ENCODE measurements at places on chromosomes 5 and 9.

DNA sequence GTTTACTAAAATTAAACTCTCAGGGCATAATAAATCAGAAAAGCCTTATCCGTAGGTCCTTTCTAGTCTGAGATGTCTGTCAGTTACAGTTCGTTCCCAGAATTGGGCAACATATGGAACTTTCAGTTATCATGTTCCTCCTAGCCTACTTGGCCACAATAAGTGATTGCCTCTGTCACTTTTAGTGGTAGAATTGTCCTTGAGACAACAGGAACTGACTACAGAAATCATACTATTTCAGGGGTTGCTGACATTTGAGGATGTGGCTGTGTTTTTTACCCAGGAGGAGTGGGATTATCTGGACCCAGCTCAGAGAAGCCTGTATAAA lies 956 bp downstream of the ZNF189 start:
- DNase-seq: no peak

GRCh38 chr9:68609901-68610415 lies 69.3 kb upstream of the TMEM252 start:
- no peak for DNase-seq

- DNase-seq: no peak
Observed at GRCh38 chr5:177482359-177482795, 8.9 kb upstream of the DBN1 start.

DNA sequence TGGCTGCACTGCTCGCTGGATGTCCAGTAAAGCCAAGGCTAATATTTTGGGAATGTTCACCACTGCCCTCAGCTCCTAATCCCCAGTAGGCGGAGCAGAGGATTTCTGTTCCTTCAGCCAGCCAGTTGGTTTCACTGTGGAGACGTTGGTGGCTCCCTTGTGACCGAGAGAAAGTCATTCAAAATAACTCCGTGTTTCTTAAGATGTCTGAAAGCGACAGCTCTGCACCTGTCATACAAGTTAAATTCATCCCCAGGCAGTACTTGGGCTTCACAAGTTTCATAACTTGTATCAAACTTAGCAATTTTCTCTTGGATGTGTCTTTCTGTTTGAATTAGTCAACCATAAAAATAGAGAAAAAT lies 382 bp upstream of the CDKN2B start:
- DNase-seq: no peak

GRCh38 chr5:62477801-62478200 lies 65.2 kb downstream of the IPO11 start:
- no peak for DNase-seq

DNA sequence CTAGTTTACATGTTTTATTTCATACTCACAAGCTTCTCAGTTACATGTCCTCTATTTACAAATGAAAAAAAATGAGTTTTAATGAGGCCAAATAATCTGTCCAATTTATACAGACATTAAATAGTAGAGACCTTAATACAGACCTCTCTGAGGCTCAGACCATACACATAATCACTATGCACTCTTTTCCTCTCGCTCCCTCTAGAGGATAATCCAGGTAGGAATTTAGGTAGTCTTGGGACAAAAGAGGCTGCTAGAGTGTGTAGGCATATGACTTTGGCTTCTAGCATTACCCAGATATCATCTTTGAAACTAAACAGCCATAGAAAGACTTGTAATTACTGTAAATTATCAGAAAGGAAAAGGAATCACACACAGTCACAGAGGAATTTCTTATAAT lies 444.7 kb downstream of the HINT1 start:
- DNase-seq: no peak

All from DMS79 (cell line).